ENCODE measurements at places on chromosomes 11 and 22.

- no peak for DNase-seq
These were observed 105.1 kb downstream of the FEZ1 start for GRCh38 chr11:125390946-125391345.

DNA sequence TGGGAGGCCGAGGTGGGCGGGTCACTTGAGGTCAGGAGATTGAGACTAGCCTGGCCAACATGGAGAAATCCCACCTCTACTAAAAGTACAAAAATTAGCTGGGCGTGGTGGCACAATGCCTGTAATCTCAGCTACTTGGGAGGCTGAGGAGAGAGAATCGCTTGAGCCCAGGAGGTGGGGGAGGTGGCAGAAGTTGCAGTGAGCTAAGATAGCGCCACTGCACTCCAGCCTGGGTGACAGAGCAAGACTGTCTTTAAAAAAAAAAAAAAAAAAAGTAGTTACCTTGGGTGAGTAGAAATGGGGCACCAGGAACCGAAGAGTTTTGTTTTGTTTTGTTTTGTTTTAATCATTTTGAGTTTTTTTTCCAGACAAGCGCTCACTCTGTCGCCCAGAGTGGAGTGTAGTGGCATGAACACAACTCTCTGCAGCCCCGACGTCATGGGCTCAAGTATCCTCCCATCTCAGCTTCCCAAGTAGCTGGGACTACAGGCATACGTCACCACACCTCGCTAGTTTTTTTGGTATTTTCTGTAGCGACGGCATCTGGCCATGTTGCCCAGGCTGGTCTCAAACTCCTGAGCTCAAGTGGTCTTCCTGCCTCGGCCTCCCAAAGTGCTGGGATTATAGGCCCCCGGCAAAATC, 15.8 kb downstream of the THAP12 start:
- DNase-seq = no peak

GRCh38 chr11:25094085-25094802, 597.4 kb downstream of the LUZP2 start:
- DNase-seq = no peak

- DNase-seq = no peak
These were observed 32.1 kb downstream of the MTMR3 start for GRCh38 chr22:29914991-29915533.

- DNase-seq = no peak
These were observed 7.5 kb downstream of the VPS51 start for GRCh38 chr11:65103476-65103875.

- no peak for DNase-seq
These were observed 67.5 kb downstream of the GAB2 start for GRCh38 chr11:78350091-78350645.

DNA sequence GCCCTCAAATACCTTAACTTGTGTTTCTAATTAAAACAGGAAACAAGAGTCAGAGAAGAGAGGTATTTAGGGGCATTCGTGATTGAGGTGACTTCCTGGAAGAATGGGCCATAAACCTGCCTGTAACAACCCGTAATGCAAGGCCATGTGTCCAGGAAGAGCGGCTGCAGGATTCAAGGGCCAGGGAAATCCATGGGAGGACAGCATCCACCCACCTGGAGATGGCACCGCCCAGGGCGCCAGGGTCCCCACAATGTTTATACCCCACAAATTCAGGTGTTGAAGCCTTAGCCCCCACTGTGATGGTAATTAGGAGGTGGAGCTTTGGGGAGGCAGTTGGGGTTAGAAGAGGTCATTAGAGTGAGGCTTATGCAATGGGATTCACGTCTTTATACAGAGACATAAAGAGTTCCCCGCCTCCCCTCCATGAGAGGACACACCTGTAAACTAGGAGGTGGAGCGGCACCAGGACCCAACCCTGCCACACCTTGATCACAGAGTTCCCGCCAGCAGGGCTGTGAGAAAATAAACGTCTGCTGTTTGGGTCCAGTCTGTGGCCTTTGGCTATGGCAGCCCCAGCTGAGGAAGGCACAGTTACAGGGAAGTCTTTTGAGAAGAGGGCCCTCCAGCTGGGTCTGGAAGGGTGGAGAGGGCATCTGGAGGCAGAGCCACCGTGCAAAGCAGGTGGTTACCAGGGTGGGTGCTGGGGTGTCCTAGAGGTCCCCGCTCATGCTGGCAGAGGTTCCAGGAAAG, 1394.3 kb downstream of the TBC1D22A start:
- no peak for DNase-seq

DNA sequence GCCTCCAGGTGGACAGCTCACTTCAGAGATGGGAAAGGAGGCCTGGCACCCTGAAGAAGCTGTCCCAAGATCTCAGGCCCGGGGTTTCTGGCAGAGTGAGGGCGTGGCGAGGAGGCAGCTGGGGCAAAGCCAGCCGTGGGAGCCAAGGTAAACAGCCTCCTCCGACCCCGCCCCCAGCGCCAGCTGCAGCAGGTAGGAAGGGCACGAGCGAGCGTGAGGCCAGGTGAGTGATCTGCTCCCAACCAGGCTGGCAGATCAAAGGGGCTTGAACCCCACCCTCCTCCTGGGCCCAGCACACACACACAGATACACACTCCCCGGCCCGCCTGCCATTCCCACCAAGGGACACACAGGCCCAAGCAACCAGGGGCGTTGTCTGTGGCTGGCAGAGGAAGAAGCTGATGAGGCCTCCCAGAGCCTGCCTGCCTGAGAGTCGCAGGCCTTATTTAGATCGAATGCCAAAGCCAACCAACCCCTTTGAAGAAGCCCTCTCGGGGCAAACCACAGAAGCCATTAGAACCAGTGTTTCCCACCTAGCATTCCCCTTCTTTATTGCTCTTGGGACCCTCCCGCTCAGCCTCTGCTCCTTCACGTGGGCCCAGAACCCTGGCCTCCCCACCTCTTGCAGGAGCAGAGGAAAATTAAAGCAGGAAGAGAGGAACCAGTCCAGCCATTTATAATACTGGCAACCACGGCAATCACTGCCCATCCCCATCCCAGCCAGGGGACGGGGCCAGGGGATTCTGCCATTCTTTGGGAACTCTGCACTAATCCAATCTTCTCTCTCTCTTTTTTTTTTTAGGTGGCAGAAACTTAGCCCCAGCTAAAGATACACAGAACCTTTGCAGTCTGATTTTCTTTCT, 5.0 kb downstream of the PDGFB start:
- DNase-seq = no peak

DNA sequence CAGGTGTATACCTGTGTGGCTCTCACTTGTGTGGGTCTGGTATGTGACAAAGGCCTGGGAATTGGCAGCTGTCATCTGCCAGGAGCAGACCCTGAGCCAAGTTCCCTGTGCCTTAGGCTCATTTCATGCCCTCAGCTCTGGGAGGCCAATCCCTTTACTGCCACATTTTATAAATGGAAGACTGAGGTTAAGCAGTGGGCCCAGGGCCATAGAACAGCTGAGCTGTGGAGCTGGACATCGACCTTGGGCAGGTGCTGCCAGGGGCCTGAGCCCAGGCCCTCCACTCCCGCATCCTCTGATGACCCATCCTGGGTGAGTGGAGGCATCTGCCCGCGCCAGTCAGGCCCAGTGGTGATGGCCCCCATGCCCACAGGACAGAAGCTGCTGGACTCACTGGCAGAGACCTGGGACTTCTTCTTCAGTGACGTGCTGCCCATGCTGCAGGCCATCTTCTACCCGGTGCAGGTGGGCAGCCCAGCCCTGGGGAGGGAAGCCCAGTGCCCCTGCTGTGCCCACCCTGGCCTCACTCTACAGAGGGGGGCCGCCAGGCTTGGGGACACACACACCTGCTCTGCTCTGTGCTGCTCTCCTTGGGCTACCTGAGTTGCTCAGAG, 20.9 kb upstream of the ARHGAP8 start:
- DNase-seq = no peak

GRCh38 chr11:75303544-75304224, 47.8 kb downstream of the ARRB1 start:
- no peak for DNase-seq

DNA sequence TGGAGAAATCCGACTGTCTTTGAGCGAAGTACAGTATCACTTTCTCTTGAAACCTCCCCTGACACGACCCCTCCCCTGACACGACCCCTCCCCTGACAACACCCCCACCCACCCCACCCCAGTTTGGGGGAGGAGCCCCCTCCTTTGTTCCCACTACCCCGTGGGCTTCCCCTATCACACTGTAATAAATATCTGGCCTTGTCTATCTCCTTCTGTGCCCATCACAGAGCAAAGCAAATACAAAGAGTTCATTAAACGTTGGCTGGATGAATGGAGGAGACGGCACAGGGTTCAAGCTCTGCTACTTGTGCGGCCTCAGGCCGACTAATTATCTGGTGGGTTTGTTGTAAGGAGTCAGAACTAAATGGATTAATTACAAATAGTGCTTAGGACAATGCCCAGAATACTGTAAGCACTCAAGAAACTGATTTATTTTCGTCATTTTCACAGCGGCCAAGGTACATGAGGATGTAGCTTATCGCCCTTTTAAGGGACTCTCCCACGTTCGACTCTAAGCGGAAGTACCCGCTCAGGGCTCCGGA, 628 bp upstream of the GGA1 start:
- no peak for DNase-seq

GRCh38 chr22:36365020-36365411, 22.8 kb downstream of the MYH9 start:
- DNase-seq = peak; percentile 83

DNA sequence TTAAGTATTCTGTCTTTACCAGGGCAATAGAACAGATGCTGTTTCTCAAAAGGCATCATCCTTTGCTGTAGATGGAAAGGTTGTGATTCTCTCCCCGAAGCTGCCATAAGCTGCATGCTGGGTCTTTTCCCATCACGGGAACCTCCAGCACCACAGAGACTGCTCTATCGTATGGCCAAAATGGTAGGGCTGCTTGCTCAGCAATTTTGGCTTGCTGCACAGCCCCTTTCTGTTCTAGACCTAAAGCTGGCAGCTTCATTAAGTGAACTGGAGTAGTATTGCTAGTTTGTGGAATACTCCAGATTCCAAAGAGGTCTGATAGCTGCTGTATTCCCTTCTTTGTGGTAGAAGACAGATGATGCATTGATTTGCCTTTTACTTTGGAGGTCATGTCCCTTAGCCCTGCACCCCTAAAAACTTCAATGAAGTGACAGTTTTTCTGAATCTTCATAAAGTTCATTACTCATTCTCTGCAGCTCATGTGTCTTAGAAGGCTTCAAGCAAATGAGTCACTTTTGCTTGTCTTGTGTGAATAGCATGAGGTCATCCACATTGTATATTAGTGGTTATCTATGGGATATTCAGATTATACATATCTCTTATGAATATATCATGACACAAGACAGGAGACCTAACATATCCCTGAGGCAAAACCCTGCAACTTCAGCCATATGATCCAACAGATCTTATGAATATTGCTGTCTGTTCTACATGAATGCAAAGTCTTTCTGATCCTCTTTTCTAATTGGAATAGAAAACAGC, 245.3 kb downstream of the FAM76B start:
- no peak for DNase-seq

DNA sequence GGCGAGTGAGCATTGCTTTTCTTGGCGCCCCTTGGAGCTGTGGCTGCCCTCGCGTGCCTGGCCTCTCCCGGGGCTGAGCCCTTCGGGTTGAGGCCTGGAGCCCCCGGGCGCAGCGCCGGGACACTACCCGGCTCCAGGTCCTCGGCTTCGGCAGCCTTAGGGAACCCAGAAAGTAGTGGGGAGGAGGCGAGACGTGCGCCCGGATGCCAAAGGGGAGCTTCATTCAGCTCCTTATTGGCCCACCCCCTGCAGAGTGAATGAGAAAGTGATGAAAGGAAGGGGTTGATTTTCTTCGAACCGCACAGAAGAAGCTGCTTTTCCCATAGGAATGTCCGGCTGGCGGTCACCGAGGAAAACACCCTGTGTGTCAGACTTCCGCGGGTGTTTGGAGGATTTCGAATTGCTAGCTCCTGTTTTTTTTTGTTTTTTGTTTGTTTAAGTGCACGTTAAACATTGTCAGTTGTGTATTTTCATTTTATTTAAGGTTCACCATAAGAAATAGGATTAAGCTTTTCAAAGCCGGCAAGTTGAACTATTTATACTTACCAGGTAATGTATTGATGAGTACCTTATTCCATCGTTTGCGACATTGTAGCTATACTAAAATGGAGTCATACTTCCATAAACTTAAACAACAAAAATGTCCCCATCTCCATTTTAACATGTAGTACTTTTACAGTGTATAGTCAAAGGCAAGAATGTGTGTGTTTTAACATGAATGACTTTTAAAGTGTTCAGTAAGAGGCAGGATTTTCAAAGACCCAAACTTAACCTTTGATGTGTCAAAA, 841 bp upstream of the EIF4G2 start:
- DNase-seq = peak; percentile 10

All from stimulated activated CD8-positive, alpha-beta memory T cell treated with anti-CD3 and anti-CD28 coated beads, Interleukin-2, amount 100 ng/mL, for 1 hour (primary cell).